NCI-H526 treated with DMSO at 0.1 percent for 48 hours (cell line): ENCODE measurements at places on chromosomes 2 and 18.

DNA sequence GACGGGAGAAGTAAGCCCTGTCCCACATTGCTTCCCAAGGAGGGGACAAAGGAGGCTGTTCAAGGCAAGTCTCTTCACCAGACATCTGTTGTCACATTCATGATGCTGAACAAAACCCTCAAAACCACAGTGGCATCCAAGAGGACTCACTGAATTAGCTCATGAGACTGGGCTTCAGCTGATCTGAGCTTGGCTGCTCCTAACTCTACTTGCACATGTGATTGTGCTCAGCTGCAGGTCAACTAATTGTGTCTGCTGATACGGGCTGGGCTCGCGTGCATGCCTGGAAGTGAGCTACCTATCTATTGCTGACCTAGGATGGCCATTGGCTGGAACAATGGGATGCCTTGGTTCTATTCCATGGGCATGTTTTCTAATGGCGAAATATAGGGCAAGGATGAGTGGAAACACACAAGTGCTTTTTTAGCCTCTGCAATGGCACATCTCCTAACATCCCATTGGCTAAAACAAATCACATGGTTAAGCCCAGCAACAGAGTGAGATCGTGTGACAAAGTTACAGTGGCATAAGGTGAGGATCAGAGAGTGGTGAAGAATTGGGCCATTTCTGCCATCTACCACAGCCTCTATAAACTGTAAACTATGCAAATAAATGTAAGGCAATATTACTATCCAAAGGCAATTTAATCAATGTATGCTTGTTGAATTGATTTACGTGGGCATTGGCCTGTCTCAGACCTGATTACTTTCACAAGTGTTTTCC lies 52.9 kb upstream of the CAPN13 start:
- no peak for DNase-seq

DNA sequence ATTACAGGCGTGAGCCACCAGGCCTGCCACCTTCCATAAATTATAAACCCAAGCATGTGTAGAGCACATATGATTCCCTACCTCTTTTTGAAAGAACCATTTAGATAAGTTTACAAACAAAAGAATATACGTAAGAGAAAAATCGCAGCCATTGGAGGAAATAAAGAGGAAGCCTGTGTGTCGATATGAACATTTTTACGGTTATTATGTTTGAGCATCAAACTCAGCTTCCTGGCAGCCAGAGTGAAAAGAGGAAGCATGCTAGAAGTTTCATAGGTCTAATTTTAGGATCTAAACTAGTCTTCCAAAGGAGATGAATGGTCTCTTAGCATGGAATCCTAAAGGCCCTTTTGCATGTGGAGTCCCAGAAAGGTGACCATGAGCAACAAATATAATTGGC lies 104.3 kb downstream of the PLB1 start:
- no peak for DNase-seq

DNA sequence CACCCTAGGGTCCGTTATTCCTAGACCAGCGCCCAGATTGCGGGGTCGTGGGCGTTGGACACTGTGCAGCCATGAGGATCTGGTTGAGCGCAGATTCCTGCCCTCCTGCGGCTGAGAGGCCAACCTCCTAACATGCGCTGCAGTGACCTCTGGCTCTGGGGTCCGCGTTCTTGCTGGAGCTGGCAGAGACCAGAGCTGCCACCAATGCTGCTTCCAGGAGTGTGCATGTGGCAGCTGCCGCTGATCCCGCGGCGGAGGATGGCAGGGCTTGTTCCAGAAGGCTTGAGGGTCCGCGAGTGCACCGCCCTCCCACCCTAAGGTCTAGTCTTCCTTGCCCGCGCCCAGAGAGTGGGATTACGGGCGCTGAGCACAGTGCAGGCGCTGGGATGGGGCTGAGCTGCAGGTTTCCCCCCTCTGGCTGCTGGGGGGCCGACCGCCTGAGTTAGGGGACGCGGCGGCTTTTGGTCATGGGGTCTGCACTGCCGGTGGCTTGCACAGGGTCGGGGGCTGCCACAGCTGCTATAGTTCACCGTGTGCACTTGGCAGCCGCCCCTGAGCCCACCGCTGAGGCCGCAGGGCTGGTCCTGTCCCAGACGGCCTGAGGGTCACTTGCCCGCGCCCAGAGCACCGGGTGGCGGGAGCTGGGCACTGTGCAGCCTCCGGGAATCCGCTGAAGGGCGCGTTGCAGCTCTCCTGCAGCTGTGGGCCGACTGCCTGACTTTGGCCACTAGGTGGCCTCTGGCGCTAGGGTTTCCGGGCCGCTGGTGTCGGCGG lies 145.9 kb downstream of the CCDC74A start:
- peak; percentile 14 for DNase-seq

DNA sequence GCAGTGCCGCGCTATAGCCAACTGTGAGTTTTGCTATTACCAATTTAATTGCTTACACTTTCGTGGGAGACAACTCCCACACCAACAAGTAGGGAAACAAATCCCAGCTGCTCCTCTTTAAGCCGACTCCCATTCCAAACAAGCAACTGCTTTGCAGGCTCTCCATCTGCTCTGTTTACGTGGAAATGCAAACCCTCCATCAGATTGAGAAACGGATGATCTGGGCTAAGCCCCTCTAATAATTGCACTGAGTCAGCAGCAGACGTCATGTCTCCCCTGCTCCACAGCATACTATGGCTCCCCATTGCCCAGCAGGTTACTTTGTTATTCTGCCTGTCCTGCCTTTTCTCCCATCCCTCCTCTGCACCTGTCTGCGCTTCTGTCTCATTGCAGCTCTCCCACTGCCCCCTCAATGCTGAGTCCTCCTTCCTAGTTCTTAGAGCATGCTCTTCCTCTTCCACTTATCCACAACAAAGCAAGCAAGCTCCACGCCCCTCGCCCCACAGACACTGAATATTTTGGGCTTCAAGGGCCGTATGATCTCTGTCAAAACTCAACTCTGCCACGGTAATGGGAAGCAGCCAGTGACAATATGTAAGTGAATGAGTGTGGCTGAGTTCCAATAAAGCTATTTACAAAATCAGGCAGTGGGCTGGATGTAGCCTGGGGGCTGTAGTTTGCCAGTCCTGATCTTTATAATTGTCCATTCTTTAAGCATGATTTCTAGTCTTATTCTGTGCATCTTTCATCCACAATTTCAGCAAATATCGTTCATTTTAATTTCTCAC lies 39.5 kb upstream of the ARL4C start:
- DNase-seq = no peak

DNA sequence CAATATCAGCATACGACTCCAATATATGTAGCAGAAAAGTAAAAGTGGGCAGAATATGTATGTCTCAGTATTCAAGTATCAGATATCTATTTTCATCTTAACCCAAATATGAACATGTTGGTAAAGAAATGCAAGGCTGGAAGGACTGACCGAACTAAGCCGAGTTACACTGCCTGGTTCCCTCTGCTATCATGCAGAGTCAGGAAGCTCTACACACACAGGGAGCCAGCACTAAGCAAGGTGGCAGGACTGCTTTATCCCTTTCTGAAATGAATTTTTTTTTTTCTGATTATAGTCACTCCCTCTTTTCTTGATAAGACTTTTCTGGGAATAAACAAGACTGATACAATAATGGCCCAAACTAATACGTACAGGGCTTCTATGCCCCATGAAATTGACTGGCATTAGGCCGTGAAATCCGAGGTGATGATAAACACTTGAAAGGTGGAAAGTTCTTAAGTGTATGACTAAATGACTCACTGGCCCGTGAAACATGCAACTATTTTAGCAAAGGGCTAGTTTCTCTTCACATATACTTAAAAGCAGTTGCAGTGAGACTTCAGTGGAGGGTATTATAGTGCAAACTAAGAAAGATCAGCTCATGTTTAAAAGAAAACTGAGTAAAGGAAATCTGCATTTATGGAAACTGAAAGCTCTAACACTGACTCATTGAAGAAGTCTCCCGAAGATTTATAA lies 14.9 kb downstream of the DPP4 start:
- no peak for DNase-seq

- no peak for DNase-seq
Measured at GRCh38 chr2:16513626-16514025, 152.0 kb downstream of the CYRIA start.

DNA sequence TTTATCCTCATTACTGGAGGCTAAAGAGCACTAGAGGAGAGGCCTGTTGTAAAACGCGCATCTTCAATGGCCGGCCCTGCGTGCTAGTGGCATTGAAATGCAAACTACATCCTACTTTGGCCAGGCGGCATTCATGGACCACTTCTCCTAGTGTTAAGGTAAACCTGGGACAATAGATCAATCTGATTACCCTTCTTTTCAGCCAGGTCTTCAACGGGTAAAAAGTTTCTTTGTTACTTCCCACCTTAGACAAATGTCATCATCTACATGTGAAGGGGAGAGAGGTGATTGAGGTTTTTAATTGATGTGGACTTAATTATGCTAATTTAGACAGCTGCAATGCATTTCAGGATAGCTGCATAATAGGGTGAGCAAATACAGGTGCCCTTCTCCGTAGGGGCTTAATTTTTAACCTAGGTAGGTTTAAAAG lies 628.0 kb downstream of the ZEB2 start:
- no peak for DNase-seq

- DNase-seq = no peak
Measured at GRCh38 chr2:148998165-148998830, 40.2 kb upstream of the LYPD6B start.

- DNase-seq = no peak
Measured at GRCh38 chr2:120497261-120497977, 151.5 kb downstream of the INHBB start.

DNA sequence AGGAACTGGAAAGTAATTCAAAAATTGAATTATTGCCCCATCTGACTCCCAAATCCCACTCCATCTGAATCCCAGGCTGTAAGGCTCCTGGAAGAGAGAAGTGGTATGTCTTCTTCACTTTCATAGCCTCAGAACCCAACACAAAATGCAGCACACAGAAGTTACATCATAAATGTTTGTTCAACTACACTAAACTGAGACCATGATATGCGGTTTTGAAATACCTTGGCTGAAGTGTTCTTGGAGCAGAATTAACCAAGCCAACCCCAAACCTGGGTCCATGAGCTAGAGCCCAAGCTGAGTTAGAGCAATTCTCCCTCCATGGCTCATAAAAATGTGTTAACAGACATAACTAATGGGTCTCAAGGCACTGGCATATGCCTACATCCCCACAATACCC lies 23.3 kb downstream of the NEB start:
- DNase-seq = no peak

GRCh38 chr2:102782933-102783332 lies 21.1 kb downstream of the TMEM182 start:
- DNase-seq = no peak

- no peak for DNase-seq
Measured at GRCh38 chr2:196271795-196272194, 100.4 kb upstream of the STK17B start.

- no peak for DNase-seq
Measured at GRCh38 chr2:106963156-106963555, 77.2 kb upstream of the ST6GAL2 start.

- DNase-seq = peak; percentile 36
Measured at GRCh38 chr18:10519999-10520935, 5.6 kb upstream of the NAPG start.

GRCh38 chr2:20961858-20962257 lies 82.0 kb downstream of the APOB start:
- DNase-seq = no peak

DNA sequence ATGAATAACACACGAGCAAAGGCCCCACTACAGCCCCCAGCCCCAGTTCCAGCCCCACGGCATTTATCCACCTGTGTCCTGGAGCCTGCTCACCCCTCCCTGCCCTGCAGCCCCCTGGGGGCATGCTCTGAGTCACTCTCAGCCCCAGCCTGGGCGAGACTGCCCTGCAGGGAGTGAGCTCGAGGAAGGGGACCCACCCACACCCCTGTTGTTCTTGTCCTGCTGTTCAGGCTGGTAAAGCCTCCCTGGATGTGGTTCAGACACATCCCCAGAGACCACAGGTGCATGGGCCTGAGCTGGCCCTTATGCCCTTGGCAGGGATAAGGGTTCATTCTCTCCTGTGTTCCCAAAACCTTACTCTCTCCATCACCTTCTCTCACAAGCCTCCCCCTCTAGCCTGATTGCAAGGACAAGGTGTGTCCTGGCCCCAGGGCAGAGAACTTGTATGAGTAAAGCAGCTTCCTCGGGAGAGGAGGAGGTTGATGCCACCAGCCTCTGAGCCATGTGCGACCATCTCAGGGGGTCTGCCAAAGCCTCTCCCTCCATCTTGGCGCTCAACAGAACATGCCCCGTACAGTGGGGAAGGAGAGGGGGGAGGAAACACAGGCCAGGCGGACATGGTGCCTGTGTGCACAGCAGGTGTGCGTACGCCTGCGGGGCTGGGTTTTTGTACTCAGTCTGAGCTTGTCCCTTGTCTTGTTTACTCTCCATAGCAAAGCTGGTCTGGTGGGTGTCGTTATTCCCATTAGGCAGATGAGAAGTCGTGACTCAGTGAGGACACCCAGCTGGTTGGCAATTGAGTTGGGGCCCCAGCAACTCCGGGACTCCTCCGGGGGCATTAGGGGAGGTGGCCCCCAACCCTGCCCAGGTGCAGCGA lies 64.4 kb downstream of the CIB4 start:
- no peak for DNase-seq

DNA sequence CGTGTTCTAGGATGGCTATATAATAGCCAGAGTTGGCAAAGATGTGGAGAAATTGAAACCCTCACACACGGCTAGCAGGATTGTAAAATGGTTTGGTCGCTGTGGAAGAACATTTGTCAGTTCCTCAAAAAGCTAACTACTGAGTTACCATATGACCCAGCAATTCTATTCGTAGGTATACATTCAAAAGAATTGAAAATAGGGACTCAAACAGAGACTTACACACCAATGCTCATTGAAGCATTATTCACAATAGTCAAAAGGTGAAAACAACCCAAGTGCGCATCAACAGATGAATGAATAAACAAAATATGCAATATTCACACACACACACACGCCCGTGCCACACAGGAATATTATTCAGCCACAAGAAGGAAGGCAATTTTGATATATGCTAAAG lies 98.7 kb downstream of the PLA2R1 start:
- no peak for DNase-seq

GRCh38 chr18:228586-228985 lies 39.3 kb downstream of the THOC1 start:
- no peak for DNase-seq

DNA sequence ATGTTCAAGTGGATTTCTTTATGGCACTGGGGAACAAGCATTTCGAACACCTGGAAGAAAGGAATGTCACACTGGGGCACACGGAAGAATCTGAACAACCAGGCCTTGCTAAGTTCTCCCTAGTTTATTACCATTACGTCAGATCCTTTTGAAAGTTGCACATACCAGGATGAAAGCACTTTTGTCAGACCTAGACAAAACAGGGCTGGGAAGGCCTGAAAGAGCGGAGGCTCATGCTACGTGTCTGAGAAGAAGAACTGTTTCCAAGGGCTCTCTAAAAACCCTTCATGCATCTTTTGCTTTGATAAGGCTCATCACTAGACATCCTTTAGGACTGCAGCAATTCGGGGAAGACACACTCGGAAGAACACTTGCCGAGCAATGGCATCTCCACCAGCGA lies 15.4 kb upstream of the SLC25A52 start:
- DNase-seq = no peak

- no peak for DNase-seq
Measured at GRCh38 chr2:17747684-17748452, 5.7 kb downstream of the SMC6 start.

- DNase-seq = no peak
Measured at GRCh38 chr2:190457256-190457655, 49.1 kb downstream of the MFSD6 start.

- DNase-seq = no peak
Measured at GRCh38 chr2:152513681-152514080, 178.7 kb downstream of the FMNL2 start.

- no peak for DNase-seq
Measured at GRCh38 chr2:27735263-27735904, 36.1 kb upstream of the MRPL33 start.

GRCh38 chr2:31413862-31414550 lies 536 bp downstream of the XDH start:
- peak; percentile 29 for DNase-seq

GRCh38 chr2:99597616-99598015 lies 107.8 kb upstream of the REV1 start:
- DNase-seq = no peak
